Stimulated activated CD8-positive, alpha-beta memory T cell treated with anti-CD3 and anti-CD28 coated beads, Interleukin-2, amount 100 ng/mL, for 1 hour (primary cell): ENCODE measurements at places on chromosomes 11 and 22.

GRCh38 chr22:34812631-34813030 lies 253.3 kb upstream of the ISX start:
- DNase-seq: no peak

DNA sequence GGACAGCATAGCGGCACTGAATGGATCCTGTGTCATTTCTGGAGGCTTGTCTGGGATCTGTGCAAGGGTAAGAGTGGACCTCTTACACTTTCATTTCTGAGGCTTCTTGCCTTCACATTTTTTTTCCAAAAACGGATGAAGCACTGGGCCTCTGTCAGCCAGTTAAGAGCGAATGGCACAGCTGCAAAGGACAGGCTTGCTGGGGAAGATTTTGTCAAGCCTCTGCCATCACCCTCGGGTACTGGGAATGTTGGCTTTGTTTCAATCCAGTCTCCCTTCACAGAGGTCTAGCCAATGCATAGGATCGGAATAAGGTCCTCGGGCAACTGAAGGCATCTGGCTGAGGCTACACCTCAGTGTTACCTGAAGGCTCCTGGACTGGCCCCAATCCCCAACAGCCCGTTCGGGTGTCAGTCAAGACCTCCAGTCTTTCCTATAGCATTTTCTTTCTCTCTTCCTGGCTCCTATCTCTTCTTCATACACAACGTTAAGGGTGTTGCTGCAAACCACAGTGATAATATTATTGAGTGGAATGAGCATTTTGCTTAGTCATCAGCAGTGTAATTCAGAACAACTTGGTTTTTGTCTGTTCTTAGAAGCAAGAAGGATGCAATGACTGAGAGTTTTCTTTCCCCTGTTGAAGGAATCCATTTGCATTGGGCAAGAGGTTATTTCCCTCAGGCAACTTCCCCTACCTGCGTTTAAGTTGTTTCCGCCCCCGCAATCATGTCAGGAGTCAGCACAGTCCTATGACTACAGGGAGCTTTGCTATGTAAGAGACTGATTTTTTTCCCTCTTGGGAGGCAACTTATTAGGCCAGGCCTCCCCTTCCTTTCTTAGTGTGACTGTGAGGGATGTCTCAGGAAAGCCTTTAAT lies 22.8 kb downstream of the NPAT start:
- no peak for DNase-seq

GRCh38 chr11:30128269-30128932 lies 102.4 kb upstream of the FSHB start:
- DNase-seq: no peak

DNA sequence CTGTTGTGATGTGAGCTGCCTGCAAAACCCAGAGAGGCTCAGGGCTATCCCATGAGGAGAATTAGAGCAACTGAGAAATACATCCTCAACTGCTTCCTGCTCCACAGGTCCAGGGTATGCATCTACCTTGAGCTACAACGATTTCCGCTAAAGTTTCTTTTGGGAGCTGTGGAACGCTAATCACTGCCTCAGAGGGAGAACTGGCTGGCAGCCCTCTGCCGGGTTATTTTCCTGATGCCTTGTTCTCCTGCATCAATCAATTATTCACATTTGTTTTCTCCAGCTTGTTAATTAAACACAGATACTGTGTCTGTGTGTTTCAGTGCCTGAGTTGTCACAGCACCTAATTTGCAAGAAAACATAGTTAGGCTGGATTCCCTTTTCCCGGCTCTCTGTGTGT lies 211.1 kb upstream of the PLET1 start:
- DNase-seq: no peak

GRCh38 chr22:38104084-38104483 lies 6.4 kb downstream of the BAIAP2L2 start:
- DNase-seq: no peak

- DNase-seq: no peak
Observed at GRCh38 chr11:34316347-34317035, 41.3 kb downstream of the ABTB2 start.

DNA sequence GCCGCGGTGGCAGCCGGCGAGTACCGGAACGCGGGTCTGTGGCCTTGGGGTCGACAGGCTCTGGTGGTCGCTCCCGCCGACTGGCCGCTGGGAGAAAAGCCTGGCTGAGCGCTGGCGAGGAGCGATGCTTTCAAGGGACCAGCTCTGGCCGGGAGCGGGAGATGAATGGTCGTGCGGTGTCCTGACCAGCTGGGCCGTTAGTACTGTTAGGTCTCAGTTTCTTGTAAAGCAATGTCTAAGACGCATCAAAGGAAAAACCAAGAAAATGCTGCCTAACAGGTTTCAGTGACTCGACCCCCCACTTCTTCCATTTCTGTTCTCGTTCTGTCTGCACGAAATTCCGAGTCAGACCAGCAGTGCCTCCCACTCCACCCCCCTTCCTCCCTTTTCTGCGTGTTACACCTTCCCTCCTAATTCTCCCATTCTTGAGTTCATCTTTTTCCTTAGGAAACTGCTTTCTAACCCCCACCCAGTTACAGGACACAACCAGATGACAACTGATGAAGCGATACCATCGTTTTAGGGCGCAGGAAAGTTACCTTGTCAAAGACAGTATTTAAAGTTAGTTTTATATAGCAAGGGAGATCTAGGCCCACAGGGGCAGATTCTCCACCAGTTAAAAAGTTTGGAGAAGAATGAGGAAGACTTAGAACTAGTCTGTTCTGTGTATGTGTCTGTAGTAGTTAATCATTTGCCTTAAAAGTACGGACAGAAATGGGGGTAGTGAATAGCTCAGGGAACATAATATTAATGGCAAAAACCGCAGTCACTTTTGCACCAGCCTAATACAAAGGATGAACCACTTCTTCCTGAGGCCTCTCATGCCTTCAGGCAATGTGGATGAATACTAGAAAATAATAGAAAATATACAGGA lies 1.0 kb downstream of the CUL5 start:
- DNase-seq: no peak
